Stimulated activated effector memory CD8-positive, alpha-beta T cell treated with anti-CD3 and anti-CD28 coated beads, Interleukin-12 subunit alpha, Interleukin-12 subunit beta, amount 100 ng/mL, for 72 hours (primary cell): ENCODE measurements at places on chromosomes 5 and 9.
A peak's percentile ranks its signal among the peaks of the same experiment; 100 is the strongest.

DNA sequence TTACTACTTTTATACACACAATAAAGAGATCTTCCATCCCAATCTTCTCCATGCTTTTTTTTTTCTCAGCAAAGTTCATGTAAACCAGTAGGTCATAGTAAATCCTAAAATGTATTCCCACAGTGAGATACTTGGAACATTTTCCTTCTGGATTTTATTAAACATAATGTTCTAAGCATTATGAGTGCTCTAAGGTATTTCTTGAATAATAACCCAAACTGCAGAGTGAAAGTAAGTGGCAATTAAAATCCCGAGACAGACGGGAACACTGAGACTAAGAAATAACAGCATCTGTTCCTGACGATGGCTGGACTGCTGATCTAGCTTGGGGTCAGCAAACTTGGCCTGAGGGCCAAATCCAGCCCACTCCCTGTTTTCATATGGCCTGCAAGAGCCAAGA is 359.8 kb downstream of the ARL15 start:
- no peak for DNase-seq

GRCh38 chr9:72656021-72656420 is 134.6 kb downstream of the TMC1 start:
- no peak for DNase-seq

DNA sequence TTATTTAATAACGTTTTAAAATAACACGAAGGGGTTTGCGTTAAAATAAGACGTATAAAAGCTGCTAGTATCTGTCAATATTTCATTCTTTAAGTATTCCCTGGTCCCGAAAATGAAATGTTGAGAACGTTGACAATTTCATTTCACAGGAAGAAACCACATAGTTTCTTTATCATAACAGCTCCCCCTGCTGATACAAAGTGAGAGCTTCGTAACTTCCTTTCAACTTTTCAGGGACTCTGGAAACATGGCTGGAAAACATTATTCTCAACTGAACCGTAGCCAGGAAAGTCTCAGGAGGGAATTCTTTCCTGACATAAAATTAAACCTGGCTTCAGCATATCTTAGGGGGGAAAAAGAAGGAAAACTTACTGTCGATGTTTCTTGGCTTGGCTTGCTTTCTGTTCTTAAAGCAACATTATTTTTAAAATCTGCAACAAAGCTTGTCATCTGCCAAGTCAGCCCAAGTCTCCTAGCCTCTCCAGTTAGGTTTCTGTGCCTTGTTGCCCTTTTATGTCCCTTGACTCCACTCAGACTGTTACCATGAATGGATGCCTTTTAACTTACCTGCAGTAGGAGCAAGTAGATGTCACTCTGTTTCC is 122.9 kb upstream of the DAB2 start:
- DNase-seq = no peak

- DNase-seq = no peak
Observed at GRCh38 chr5:91383956-91384300, 811 bp upstream of the ARRDC3 start.

DNA sequence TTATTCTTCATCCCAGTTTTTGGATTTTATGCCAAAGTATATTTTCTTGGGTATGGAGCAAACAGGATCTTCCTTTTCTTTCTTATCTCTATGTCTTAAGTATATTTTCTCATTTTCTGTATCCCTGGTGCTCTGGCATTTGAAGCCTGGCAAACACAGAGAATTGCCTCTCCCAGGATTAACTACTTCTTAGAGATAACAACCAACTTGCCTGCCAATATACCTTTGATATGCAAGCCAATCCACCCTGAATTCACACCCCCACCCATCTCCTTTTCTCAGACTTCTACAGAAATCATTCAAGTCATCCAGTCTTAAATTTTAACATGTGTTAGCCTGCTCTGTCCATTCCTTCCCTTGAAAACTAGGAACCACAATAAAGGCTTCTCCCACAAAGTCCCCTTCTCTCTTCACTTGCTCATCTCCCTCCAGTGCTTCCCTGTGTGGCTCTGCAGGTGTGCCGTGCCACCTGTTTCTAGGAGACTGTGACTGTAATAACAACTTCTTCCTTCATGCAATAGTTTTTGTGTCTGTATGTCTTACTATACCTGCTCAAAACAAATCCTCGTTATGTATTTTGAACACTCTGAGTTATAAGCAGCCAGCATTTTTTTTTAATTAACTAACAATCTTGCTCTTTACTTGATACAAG is 649.7 kb upstream of the RIOK2 start:
- DNase-seq = no peak

DNA sequence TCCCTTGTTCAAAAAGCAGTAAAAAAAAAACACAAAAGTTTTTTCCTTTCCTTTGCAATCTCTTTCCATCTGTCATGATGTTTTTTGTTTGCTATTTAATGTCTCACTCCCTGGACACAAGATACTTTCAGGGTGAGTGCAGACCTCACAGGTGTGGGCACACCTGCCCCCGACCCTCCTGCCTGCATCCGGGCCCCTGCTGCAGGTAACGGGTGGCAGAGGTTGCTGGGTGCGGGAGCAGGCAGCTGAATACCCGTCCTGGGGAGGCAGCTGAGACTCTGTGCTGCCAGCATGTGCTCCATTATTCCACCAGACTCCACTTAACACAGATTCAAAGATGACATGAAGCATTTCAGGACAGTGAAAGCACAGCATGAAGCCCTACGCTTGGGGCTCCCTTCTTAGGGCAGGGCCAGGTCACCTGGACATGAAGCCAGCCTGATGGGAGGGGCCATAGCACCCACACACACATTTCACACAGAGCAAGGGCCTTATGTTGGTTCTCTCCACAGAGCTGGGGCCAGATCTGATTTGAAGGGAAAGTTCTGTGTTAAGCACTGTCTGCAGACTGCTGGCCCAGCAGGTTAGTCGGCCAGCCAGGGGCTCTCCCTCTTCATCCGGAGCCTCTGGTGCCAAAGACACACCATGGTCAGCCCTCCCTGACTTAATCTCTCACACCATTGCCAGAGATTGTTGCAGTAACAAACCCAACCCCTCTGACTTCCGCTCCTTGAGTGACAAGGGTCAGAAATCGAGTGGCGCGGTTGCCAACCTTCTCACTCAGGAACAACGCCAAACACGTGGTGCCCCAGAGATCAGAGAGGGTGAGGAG is 13.0 kb downstream of the NEK6 start:
- no peak for DNase-seq

GRCh38 chr9:125438506-125439433 is 177.1 kb downstream of the GAPVD1 start:
- DNase-seq = no peak

- no peak for DNase-seq
Observed at GRCh38 chr5:10627160-10627701, 63.4 kb downstream of the ANKRD33B start.

- no peak for DNase-seq
Observed at GRCh38 chr9:126504977-126505455, 108.7 kb upstream of the LMX1B start.

DNA sequence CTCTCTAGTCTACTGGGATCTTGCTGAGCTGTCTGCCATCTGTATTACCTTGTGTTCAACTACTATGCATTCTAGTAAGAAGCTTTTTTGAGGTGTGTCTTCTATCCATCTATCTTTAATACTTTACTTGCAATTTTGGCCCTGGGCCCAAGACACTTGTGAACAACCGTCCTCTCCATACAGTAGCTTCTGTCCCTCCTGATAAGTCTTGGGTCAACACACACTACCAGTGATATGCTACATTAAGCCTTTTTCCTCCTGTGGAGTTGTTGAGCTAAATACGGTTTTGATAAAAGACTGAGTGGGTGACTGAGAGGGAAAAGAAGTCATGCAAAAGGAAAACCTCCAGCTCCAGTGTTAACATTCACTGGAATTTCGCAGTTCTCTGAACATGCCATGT is 133.3 kb upstream of the PCA3 start:
- no peak for DNase-seq

DNA sequence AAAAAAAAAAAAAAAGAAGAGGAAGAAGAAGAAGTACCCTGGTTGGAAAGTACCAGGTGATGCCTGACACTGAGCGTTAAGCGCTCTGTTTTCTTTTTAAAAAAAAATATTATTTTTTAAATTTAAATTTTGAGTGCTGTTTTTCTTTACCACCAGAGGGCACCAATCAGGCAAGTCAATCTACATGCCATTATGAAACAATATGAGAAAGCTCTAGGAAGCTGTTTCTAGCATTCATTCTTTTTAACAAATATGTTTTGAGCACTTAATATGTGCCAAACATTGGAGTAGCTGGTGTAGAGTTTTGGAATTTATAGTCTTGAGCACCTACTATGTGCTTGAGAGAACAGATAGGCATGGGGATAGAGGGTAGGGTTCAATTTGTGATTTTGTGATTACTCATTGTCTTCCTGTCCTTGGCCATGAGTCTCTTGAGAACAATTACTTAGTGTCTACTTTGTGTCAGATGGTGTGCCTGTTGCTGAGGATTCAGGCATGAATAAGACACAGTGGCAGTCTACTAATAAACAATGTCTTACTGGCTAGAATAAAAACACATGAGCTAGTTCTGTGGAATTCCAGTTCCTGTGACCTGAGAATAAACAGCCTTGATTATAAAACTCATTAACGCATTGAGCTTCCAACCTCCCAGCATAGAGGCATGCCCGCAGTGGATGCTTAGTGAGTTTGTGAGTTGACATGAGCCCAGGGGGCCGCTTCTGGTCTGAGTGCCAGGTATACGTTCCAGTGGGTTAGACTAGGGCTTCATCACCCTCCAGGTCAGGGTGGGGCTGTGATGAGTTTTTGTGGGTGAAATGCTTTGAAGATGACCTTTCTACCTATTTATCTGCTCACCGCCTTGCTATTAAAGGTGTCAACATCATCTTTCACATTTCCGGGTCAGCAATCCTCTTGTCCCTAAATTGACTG is 3.0 kb upstream of the UBE2R2 start:
- no peak for DNase-seq

GRCh38 chr5:39024884-39025283 is 49.3 kb downstream of the RICTOR start:
- no peak for DNase-seq

GRCh38 chr9:137276473-137277328 is 825 bp upstream of the TOR4A start:
- no peak for DNase-seq

DNA sequence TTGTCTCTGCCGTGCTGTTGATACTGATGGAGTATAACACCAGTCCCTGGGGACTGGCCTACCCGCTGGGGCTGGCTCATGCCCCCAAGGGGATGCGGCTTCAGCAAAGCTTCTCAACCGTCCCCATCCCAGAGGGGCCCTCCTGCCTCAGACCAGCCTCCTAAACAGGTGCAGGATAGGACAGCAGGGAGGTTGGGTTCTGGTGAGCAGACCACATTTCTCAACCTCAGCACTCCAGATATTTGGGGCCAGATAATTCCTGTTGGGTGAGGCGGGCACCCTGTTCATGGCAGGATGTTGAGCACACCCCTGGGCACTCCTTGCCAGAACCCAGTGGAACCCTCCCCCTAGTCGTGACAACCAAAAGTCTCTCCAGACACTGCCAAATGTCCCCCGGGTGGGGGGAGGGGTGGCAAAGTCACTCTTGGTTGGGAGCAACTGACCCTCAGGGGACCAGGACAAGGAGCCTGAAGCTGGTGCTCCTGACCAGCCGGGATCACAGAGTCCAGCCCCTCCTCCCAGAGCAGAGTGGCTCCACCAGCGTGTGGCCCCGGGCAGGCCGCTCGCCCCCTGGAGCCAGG is 107.8 kb downstream of the ZNF354C start:
- DNase-seq = no peak

GRCh38 chr5:115932991-115933390 is 29.3 kb upstream of the LVRN start:
- no peak for DNase-seq

- no peak for DNase-seq
Observed at GRCh38 chr9:30244877-30245276, 2139.6 kb upstream of the ACO1 start.

DNA sequence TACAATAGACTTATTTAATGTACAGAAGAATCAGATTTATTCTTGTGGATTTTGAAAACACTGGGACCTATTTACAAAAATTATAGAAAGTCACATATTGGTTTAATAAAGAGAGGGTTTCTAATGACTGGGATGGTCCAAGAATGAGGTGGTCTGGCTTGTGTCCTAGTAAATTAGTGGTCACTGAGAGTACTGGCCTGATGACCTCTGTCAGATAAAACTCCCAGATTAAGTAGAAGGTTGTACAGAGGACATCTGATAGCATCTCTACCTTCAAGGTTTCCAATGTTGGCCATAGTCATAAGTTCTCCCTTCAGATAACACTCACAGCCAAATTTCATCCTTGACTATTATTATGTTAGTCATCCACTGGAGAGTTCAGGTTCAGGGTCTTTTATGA is 692.9 kb downstream of the MTRR start:
- DNase-seq = no peak

DNA sequence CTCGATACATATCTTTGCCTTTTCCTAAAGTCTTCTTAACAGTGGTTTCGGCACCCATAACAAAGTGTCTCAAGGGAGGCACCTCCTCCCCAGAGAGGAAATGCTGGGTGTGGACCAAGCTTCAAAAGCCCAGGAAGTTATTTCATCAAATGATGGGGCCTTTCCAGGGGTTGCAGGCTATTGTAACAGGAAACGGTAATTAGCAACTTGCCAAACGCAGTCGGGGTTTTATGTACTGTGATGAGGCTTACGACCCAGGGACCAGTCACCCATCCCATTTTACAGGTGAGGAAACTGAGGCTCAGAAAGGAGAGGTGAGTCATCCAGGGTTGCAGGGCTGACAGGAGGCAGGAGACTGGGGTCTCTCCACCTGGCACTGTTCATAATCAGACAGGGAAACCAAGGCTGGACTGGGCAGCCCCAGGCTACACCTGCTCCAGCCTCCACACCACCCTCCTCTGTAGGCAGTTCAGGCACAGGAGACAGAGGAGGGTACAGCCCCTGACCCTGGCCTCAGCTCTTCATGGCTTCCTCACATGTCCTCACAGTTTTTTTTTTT is 30.0 kb upstream of the SUSD3 start:
- DNase-seq = peak; percentile 67

DNA sequence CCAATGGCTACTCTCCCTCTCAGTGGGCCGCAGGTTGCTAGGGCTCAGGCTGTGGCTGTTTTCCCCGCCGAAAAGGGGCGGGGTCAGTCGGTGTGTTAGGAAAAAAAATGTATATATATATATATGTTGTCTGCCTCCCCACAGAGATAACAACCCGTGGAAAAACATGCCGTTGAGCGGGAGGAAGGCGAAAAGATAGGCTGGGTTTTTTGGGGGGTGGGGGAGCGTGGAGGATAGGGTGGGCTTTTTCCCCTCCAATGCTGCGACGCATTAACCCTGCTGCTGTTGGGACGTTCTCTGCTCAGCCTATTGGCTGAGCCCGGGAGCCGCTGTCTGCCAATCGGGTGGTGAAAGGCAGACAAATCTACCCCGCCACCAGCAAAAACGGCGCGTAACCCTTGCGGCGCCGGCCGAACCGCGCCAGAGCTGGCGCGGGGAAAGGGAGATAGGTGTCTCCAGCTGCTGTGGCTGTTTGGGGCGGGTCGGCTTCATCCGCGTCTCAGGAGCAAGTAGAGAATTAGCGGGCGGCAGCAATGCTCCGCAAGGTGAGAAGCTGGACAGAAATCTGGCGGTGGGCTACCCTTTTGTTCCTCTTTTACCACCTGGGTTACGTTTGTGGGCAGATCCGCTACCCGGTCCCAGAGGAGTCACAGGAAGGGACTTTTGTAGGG is at the start of gene PCDHGC4:
TSS of gene PCDHGC4 (plus strand) at position 390 of the 671 bp plus-strand sequence. CDS start at position 534, 144 bp downstream.
- DNase-seq = no peak
